ENCODE measurements at places on chromosomes 3 and 15. TPM values are rescaled to one million over a fixed set of nuclear protein-coding genes. Genes with fewer than 3 reads are reported as not detected.

Gene NOX5
- 0.19 TPM for total RNA-seq

Gene IFT122
- 30.5 TPM for total RNA-seq

Gene EFCC1
- 1.8 TPM for total RNA-seq

Gene FOXB1
- total RNA-seq: not detected

DNA sequence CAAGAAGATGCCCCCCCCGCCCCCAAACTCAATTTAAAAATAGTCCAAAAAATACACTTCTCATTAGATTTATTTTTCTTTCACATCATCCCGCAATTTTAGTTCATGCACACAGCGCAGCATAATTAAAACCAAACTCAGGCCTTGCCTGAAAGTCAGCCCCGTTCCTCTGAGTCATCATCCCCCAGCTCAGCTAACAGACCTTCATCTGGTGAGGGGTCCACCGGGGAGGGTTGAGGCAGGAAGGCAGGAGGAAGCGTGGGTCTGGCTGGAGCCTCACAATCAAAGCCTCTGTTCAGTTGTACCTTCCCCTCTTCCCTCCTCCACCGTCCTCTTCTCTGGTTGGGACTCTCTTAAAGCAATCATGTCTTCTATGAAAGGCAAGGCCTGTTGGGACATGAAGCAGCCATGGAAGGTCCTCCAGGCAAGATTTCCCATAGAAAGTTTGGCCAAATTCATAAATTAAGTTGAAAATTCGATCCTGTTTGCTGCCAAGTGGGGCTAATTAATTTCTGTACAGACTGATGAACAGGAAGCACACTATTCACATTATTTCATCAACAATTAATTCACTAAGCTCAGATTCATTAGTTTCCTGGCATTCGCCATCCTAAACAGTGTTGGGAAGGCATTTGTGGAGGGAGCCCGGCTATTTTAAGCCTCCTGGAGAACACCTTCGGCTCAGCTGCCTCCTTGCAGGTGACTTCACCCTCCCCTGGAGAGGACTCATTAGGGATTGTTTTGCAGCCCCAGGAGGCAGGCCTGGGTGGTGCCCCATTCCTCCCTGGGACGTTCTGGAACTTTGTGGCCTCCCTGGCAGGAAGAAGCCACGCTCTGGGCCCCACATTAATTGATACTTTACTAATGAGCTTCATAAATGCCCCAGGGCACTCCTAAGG lies 72.3 kb upstream of the BNC1 start:
- DNase-seq: no peak

DNA sequence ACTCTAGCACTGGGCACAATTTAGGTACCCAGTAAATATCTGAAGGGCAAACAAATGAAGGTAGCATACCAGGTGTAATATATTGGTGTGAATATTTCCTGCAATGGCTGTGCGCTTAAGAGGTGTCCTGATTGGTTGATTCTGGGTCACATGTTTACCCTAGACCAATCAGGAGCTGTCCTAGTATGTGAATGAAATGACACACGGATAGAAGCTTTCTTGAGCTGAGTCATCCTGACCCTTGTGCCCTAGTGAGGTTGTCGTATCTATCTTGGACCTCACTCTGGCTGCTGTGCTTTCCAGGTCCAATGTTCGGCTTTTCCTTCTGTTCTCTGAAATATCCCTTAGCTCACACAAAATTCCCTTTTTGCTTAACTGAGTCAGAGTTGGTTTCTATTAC lies 58.1 kb upstream of the FOXP1 start:
- no peak for DNase-seq

Gene VPS39
- total RNA-seq: 57.3 TPM

Gene PLSCR2
- total RNA-seq: not detected

- no peak for DNase-seq
Measured at GRCh38 chr3:55330756-55331155, 156.3 kb downstream of the WNT5A start.

DNA sequence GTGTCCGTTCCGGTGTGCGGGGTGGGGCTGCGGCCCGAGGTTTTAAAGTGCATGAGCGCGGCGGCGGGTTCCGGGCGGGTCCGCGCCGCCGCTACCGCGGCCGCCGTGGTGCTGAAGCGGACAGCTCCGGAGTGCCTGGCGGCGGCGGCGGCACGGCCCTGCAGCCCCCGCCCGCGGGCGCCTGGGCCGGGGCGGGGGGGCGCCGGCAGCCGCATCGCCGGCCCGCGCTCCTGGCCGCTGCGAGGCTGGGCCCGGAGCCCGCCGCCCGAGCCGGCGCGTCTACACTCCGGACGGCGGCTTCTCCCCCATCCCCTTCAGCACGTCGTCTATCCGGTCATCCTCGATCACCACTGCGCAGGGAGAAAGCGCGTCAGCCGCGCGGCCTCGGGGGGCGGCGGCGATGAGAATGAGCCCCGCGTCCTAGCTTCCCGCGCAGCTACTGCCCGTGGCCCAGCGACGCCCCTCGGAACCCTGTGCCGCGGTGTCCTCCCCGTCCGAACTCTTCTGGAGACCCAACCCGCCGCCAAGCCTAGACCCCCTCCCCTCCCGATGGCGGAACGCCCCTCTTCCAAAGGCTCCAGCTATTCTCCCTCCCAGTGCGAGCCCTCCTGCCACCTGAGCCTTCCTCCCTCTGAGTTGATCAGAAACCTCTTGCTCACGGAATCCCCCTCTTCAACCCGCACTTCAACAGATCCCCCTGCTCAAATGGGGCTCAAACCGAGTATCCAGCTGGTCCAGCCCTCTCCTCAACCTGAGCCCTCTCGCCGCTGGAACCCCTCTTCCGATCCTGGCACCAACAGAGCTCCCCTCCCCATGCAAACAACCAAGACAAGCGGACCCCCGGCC lies 1.3 kb downstream of the CAMK2N2 start:
- no peak for DNase-seq

- peak; percentile 65 for DNase-seq
Measured at GRCh38 chr3:126104742-126105605, 21.1 kb upstream of the SLC41A3 start.
